Memory B cell (primary cell): ENCODE measurements at places on chromosomes 5 and 9.

GRCh38 chr5:61906820-61907219 is 399.2 kb upstream of the KIF2A start:
- no peak for DNase-seq

DNA sequence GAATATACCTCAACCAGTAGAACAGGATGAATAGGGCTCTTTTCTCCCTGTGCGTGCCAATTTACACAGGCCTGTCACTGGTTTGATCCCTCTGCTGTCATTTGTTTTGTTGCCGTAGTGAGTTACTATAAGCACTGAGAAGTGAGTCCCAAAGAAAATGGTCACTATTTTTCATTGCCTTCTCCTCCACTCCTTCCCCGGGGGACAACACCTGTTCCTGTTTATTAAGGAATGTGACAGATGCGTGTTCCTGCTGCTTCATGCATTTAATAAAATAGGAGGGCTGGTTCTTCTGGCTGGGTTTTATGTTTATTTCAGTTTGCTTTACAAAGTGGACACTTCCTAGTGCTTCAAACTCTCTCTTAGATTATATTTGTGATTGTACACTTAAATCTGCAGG is 6.4 kb downstream of the THBS4 start:
- DNase-seq, result no peak

DNA sequence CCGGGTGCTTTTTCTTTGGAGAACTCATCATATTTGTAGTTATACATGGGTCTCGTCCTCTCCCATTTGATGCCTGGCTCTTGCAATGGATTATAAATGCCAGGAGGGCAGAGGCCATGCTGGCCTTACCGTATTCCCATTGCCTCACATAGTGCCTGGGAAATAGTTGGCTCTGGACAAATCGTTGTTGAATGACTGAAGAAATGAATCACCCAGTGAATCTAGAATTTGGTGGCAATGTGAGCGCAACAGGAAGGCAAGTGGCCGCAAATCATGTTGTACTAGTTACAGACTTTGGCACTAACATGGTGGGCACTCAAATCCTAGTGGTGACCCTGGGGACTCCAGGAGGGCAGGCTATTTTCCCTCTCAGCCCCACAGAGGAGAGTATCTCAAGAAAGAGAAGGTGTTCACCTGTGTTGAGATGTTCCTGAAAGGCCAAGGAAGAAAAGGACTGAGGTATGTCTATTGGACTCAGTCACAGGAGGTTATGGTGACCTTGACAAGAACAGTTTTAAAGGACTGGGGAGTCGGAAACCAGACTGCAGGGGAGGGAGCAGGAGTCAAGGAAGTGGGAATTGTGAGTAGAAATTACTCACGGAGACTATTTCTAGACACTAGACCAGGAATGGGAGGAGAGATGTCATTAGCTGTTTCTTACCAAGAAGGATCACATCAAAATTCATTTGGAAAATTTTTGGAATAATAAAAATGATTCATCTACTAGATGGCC is 61.7 kb upstream of the COL15A1 start:
- no peak for DNase-seq

DNA sequence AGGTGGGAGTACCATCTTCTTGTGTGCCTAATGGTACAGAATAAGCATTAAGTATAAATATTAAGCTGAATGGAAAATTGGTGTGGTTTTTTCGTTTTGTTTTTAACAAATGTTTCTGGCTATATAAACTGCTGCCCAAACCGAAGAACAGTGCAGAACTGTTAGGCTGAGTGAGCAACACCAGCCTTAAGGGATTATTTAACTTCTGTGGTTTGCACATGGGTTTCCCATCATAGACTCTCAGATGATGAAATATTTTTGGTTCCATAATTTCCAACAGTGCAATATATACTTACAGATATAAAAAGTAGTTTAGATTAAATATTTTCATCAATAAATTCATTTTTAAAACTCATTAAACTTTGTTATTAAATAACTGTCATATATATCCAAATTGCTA is 16.4 kb downstream of the C5orf63 start:
- no peak for DNase-seq

DNA sequence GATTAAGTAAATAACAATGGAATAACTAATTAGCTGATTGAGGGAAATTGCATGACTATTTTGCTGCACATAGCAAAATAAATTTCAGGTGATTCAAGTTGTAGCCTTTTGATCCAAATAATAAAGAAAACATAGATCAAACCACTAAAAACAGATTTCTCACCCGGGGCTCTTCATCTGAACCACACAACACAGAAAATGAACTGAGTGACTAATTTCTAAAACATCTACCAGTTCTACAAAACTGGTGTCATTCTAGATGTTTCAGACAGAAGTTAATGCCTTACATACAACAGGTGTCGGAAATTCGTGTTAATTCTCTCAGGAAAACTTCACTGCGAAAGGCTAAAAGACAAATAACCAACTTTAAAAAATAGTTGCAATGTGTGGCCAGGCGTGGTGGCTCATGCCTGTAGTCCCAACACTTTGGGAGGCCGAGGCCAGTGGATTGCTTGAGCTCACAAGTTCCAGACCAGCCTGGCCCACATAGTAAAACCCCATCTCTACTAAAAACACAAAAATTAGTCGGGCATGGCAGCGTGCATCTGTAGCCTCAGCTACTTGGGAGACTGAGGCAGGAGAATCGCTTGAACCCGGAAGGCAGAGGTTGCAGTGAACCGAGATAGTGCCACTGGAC is 6.9 kb downstream of the PROP1 start:
- no peak for DNase-seq

DNA sequence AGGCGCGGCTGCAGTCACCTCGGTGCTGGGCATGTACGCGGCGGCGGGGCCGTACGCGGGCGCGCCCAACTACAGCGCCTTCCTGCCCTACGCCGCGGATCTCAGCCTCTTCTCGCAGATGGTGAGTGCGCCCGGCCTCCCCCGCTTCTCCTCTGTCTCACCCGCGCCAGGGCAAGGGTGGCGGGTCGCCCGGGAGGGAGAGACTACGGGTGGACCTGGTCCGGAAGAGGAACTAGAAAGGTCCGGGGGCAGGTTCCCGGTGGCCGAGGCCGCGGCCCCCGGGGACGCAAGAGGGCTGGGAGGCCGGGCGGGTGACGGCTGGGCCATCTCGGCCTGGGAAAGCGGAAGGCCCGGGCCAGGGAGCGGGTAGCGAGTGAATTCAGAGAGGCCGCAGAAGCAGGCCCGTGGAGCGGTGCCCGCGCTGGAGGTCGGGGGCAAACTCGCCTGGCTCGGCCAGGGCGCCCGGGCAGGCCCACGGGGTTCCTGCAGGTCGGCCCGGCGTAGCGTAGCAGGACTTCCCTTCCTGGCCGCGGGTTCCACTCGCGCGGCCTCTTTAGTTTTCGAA is 711 bp downstream of the IRX1 start:
- no peak for DNase-seq

DNA sequence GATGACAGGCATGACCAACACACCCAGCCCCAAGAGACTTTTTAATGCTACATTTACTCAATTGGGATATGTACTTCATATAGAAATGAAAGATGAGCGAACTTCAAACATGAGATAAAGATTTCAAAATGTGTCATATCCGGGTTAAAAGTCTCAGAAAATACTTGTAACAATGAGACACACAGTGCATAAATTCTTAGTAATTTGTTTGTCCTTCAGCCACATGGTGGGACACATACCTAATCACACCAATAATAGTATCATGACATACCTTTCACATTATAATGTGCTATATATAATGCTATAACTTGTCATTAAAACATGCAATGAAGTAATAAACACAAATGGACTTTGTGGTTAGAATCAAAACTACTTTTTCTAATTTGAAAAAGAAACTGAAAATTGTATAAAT is 204.7 kb upstream of the RFX3 start:
- DNase-seq, result no peak

DNA sequence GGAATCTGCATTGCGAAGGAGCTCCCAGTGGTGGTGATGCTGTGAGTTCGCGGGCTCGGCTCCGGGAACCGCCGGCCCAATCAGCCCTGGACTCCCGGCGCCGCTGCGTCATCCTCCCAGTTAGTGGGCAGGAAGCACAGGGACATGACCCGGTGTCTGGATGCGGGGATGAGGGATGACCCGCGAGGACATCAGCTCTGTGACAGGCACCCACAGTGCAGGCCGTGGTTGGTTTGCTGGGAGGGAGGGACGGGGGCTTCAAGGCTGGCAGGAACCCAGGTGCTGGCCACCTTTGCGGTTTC is 996 bp downstream of the NXNL2 start:
- no peak for DNase-seq

DNA sequence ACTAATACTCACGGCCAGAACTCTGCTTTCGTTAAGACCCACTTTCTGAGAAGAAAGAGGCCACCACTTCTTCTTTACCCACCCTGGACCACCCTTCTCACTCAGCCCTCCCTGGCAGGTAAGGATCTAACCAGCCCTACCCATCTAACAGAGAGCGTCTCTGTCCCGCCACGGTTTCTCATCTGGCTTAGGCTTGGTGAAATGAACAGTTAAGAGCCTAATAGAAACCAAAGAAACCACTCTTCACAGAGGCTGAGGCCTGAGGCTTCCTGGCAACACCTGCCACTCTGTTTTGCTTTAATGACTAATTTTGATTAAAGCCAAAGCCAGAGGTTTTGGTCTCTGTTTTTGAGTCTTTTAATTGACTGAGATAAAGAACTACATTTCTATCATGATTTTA is 354.1 kb upstream of the SLC30A5 start:
- no peak for DNase-seq

DNA sequence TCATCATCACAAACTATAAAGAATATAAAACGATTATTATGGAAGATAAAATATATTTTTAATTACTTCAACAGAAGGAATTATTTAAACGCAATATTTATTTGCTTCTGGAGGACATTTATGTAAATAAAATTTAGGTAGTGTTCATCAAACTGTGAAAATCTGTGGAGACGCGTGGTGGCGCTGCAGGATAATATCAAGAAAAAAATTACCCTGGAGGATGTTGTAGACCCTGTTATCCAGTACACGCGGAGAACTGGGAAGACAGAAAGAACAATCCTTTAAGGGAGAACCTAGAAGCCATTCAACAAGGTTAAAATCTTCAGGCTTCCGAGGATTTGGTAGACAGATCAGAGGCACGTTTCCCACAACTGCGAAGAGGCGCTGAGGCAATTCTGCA is at the start of gene PCDHB12:
TSS of gene PCDHB12 (plus strand) at position 242 of the 400 bp plus-strand sequence. CDS start 189 bp downstream, outside the sequence.
- DNase-seq, result no peak

GRCh38 chr5:96348536-96348935 is 84.5 kb downstream of the PCSK1 start:
- DNase-seq, result no peak

DNA sequence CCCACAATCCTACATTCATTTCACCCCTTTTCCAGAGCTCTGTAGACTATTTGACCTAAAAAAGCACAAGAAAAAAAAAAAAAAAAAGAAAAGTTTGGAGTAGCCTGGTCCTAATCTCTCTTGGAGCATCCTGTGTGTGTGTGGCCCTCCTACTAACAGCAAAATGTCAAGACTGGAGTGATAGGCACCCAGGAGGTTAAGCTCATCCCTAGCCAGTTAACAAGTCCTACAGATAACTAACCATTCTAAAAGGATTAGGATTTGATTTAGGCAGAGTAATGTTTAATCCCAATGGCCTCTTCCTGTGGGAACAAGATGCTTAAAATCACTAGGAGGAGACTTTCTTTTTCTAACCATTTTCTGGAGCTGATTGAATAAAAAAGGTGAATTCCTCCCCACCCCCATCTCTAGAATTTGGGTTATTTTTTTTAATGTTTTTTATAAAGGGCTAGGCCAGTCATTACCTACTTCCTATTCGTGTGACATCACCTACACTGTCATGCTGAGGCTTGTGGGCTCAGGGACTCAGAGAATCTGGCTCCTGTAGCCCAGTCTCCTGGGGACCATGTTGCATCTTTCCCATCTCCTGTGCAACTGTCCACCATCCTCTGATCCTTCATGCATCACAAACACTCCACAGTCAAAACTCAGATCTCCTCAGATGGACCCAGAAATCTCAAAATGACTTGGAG is 43.2 kb upstream of the NR3C1 start:
- no peak for DNase-seq

- no peak for DNase-seq
Observed at GRCh38 chr5:74035521-74035937, 409.5 kb downstream of the ARHGEF28 start.
